ENCODE measurements at places on chromosomes 12 and 14.

DNA sequence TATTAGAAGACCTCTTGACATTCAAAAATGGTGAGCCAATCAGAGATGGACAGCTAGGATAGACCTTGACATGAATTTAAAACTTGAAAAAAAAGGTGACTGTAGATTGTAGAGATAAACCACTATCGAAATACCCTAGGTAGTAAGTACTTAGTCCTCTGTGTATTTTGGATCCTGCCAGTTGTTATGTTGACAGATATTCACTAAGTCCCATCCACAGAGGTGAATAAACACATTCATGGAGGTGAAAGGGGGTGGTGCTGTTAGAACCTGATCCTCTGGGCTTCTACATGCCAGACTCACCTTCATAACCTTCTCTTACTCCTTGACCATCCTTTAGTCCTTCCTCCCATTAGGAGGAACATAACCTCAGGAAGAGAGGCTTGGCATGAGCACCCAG is 72.3 kb downstream of the OTX2 start:
- no peak for DNase-seq

GRCh38 chr12:1360441-1361210 is 233.8 kb downstream of the FBXL14 start:
- DNase-seq = no peak

GRCh38 chr12:51128919-51129318 is 44.0 kb downstream of the TFCP2 start:
- no peak for DNase-seq

GRCh38 chr14:83883732-83884131 is 1646.2 kb upstream of the FLRT2 start:
- no peak for DNase-seq

GRCh38 chr12:28156362-28156761 is 33.9 kb upstream of the CCDC91 start:
- no peak for DNase-seq

DNA sequence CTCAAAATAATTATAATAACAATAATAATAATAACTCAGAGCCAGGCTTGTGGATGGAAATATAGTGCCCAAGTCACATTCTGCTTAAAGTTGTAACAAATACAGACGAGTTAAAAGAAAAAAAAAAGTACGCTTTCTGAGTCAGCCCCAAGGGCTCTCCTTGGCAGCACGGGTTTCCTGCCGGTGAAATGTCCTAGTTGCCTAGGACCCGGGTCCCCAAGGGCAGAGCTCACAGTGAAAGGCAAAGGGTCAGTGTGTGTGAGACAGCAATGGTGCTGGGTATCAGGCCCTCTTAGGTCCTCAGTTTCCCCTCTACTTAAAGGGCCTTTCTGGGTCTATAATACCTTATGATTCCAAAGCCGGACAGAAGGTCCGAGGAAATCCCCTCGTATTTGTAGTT is 96.3 kb upstream of the CLMN start:
- no peak for DNase-seq

DNA sequence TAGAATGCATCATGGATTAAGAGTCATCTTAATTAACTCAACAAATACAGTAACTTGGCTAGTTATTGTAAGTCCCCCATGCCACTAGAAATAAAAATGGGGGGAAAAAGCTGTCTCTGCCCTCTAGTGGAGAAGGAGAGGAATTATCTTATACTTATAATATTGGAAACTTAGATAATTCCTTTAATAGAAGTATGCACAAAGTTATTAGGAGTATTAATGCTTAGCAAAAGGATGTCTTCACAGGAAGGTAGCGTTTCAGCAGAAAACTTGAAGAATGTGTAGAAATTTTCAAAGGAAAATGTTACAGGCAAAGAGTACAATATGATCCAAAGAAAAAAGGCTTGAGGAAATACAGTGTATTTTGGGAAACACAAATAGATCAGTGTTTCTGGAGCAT is 19.8 kb downstream of the OR5AU1 start:
- DNase-seq = no peak

GRCh38 chr12:111404362-111405148 is 1.2 kb upstream of the SH2B3 start:
- DNase-seq = no peak

DNA sequence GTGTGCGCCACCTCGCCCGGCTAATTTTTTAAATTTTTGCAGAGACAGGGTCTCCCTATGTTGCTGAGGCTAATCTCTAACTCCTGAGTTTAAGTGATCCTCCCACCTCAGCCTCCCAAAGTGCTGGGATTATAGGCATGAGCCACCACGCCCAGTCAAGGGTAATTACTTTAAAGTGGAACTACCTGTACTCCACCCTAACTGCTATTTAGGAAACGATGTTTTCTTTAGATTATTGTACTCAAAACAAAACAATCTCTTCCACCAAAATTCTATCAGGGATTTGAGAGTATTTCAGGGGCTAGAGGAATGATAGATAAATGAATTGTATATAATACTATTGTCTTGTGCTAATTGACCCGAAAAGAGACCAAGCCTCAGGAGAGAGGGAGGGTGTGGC is 9.6 kb upstream of the BIN2 start:
- DNase-seq = no peak

- no peak for DNase-seq
Measured at GRCh38 chr12:22765421-22766130, 140.6 kb downstream of the ETNK1 start.

DNA sequence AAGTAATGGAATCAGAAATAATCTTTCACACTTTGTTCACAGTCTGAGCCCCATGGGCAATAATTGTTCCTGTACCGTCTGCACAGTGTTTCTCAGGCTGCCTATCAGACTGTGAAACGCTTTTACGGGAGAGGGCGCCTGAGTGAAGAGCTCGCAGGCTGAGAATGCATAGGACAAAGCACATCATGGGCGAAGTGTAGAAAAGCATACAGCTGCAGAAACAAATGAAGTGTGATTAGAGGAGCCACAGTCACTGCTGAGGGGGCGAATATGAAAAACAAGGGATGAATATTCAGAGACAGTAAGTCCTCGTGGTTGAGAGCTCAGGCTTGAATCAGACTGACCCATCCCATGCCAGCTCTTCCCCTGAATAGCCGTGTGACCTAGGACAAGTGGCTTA is 438.4 kb upstream of the DCN start:
- DNase-seq = no peak

DNA sequence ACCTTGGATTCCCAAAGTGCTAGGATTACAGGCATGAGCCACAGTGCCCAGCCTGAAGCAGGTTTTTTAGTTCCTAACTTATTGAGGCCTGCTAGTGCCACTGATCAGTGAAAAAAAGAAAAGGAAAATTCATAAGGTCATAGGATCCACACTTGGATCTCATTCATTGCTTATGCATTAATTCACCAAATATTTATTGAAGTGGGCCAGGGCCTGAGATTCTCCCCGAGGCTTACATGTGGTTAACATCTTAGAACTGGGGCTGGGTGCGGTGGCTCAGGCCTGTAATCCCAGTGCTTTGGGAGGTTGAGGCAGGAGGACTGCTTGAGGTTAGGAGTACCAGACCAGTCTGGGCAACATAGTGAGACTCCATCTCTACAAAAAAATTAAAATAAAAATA is 29.5 kb upstream of the MAP1LC3B2 start:
- DNase-seq = no peak

GRCh38 chr14:70315942-70316341 is 43.5 kb downstream of the COX16 start:
- DNase-seq = no peak

DNA sequence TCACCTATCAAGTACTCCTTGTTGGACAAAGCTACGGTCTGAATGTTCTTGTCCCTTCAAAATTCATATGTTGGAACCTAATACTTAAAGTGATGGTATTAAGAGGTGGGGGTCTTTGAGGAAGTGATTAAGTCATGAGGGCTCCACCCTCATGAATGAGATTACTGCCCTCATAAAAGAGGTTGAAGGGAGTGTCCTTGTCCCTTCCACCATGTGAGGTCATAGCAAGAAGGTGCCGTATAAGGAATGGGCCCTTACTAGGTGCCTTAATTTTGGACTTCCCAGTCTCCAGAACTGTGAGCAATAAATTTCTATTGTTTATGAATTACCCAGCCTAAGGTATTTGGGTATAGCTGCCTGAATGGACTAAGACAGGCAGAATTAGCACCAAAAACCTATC is 191.1 kb upstream of the NUDT4 start:
- DNase-seq = no peak

- peak; percentile 82 for DNase-seq
Measured at GRCh38 chr12:56634837-56635791, 5.0 kb upstream of the BAZ2A start.

GRCh38 chr14:72178517-72178916 is 246.3 kb downstream of the RGS6 start:
- DNase-seq = no peak

DNA sequence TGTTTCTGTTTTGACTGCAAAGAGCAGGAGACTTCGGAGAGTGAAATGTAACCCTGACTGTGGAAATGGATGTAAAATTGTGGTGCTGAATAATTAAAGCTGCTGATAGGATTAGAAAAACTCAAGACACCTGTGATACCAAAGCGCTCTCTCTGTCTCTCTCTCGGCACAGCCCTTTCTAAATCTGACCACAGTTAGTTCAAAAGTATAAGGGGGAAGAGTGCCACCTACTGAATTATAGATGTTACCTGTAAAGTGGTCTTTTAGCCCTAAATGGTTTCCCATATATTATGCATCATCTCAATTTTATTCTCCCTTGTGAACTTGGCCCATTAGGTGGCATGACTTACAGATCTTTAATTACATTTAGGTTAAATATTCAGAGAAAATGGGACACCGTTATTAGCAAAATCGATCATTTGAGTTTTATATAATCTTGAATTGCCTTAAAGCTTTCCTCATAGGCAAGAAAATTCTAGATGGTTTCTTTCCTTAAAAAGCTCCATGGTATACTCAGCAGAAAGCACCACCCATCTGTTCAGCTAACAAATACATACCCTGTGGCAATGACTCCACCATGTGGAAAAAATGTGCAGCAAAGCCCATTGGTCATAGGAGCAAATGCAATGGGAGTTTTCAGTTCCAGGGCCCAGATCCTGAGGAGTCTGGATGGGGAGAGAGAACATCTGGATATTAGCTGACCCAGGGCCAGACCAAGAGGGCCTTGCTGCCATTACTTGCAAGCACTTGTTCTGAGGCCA is 18.1 kb downstream of the RFC5 start:
- DNase-seq = no peak

DNA sequence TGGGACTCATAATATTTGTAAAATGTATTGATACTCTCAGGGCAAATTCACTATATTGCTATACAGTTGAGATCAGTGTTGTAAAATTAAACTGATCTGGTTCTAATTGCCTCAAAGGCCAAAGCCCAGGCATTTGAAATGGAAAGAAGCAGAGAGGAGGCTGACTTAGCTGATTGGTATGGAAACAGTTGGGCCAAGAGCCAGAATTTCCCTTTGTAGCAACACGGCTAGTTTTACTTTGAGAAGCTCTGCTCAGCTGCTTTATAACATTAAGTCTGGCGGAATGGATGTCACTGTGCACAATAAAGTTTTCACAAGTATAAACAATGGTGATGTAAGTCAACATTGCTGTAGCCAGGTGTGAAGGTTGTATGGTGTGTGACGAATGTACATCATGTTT is 186.4 kb downstream of the MSRB3 start:
- DNase-seq = no peak

- no peak for DNase-seq
Measured at GRCh38 chr12:9349888-9350885, 142.0 kb upstream of the PZP start.

DNA sequence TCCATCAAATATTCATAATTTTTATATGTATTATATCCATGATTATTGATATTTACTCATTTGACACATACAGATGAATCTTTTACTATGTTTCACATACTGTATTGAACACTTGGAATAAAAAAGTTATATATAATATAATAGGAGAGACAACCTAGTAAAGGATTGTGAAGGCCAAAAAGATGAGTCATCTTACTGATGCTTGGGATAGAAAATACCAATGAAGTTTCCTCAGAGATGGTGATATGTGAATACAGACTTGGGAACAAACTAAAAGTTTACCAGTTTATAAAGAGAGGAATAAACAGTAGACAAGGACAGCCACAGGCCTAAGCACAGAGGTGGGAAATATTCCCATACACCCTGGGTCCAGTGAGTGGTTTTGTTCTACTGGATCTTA is 743.9 kb upstream of the FLRT2 start:
- DNase-seq = no peak

- no peak for DNase-seq
Measured at GRCh38 chr14:106396999-106397398, 870.6 kb downstream of the TMEM121 start.

- no peak for DNase-seq
Measured at GRCh38 chr12:132161796-132162507, 17.7 kb downstream of the NOC4L start.

GRCh38 chr12:52920937-52921336 is 16.1 kb upstream of the KRT8 start:
- DNase-seq = no peak

GRCh38 chr12:12518919-12519318 is 43.7 kb downstream of the DUSP16 start:
- DNase-seq = no peak

GRCh38 chr12:12859690-12860089 is 31.7 kb upstream of the GPRC5A start:
- no peak for DNase-seq

DNA sequence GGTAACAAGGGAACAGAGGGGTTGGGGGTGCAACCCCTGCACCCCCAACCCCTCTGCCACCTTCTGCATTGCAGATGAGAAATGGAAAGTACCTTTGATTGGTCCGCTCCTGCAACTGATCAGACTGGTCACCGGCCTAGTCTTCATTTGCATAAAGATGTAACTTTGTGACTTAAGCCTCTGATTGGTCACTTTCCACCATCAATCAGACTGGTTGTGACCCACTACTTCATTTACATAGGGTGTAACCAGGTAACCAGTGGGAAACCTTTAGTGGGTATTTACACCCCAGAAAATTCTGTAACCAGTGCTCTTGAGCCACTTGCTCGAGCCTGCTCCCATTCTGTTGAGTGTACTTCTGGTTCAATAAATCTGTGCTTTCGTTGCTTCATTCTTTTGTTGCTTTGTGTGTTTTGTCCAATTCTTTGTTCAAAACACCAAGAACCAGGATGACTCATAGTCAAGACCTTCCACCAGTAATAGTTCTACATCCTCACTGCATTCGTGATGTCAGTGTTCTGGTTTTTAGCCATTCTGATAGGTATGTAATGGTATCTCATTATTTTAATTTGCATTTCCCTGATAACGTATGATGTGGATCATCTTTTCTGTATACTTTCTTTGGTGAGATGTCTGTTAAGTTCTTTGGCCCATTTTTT is 30.8 kb downstream of the LEMD3 start:
- DNase-seq = no peak

DNA sequence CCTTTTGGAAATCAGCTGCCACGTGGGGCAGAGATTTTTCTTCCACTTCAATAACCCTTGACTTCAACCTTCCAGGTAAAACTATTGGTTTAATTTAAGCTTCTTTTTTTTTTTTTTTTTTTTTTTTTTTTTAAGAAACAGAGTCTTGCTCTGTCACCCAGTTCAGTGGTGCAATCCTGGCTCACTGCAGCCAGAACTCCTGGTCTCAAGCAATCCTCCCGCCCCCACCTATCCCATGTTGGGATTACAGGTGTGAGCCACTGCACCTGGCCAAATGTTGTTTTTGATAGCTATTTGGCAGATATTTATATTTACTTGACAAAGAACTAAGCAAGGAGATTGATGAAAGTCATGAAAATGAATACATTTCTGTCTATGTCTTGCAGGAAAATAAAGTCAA is 65.1 kb downstream of the SINHCAF start:
- DNase-seq = no peak

Measured in coronary artery (tissue), 2 donors.